ENCODE measurements at places on chromosomes 7 and 10.

GRCh38 chr10:128180843-128181242, 54.6 kb upstream of the MKI67 start:
- DNase-seq = no peak

- DNase-seq = no peak
Observed at GRCh38 chr10:74276416-74276815, 125.4 kb downstream of the ADK start.

- DNase-seq = no peak
Observed at GRCh38 chr10:22319547-22319979, 1.3 kb upstream of the BMI1 start.

DNA sequence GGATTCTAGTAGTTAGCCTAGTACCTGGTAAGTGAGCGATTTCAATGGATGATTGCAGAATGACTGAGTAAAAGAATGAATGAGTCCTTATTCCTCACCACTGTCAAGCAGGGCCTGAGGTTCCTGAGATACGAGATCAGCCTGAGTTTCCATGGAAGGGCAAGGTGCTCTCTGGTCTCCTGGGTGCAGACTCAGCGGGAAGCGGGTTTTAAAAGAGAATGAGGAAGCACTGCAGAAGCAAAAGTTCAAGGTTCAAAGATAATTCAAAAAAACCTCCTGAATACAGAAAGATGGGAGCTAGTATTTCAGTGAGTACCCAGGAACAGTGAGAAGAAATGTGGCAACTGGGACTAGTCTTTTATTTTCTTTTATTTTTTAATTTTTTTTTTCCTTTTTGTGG, 4.3 kb downstream of the ZNF3 start:
- DNase-seq = no peak

GRCh38 chr7:151425670-151426440, 14.1 kb downstream of the CRYGN start:
- no peak for DNase-seq

DNA sequence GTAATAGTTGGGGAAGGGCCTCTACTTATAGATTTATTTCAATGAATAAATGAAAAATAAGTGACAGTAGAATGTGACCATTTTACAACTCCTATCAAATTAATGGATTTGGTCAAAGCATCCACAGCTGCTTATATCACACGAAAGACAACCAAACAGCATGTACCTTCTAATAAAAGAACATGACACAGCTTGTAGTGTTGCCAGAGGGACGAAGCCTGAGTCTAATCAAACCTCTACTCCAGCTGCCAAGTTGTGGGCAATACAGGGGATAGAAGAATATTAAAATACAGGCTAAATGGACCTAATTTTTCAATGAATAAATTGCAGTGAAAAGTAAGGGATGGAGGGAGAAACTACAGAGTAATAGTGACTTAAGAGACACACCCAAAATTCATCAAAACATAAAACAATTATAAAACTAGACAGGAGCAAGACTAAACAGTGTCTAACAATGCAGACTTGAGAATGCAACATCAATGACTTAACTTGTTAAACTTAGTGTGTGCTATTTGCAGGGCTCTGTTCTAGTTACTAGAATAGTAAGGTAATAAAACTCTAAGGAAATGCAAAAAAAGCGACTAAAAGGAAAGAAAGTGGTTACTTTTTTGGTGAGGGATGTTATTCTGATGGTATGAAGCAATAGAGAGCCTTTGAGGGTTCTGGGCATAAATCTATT, 853.8 kb downstream of the GRM8 start:
- DNase-seq = no peak

- DNase-seq = no peak
Observed at GRCh38 chr7:50727072-50727471, 55.6 kb downstream of the GRB10 start.

DNA sequence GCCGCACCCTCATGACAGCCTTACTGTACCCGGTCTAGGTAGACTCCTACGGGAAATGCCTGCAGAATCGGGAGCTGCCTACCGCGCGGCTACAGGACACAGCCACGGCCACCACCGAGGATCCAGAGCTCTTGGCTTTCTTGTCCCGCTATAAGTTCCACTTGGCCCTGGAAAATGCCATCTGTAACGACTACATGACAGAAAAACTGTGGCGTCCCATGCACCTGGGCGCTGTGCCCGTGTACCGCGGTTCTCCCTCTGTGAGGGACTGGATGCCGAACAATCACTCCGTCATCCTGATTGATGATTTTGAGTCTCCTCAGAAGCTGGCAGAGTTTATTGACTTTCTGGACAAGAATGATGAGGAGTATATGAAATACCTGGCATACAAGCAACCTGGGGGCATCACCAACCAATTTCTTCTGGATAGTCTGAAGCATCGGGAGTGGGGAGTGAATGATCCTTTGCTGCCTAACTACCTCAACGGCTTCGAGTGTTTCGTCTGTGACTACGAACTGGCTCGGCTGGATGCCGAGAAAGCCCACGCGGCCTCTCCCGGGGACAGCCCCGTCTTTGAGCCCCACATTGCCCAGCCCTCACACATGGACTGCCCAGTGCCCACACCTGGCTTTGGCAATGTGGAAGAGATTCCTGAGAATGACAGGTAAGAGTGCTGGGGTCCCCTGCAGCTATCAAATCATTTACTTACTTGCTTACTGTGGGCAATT, 8.5 kb upstream of the CHCHD1 start:
- peak; percentile 12 for DNase-seq

DNA sequence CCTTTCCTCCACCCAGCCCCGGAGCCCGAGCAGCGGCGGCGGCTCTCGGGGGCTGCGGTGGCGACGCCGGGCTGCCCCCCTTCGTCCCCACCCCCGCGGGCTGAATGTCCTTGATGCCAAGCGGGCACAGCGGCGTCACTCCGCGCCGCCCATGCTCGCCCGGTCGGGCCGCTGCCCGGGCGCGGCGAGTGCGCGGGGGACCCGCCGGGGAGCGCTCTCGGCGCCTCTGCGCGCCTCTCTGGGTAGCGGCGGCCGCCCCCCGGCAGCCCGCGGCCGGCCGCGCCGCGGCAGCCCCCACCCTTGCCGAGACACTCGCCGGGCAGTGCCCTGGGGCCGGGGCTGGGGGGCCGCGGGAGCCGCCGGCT, 433 bp upstream of the PLXNA4 start:
- DNase-seq = no peak

- DNase-seq = no peak
Observed at GRCh38 chr10:95505641-95506040, 55.5 kb downstream of the SORBS1 start.

GRCh38 chr7:40804477-40805215, 669.8 kb downstream of the SUGCT start:
- DNase-seq = no peak

- DNase-seq = no peak
Observed at GRCh38 chr7:44195889-44196288, 4.9 kb upstream of the YKT6 start.

Data from activated naive CD4-positive, alpha-beta T cell (primary cell).